Hematopoietic multipotent progenitor cell treated with erythropoietin and hydrocortisone succinate and interleukin-3 and kit ligand, for 15 days (in vitro differentiated cells): ENCODE measurements at places on chromosomes 6 and 20.

DNA sequence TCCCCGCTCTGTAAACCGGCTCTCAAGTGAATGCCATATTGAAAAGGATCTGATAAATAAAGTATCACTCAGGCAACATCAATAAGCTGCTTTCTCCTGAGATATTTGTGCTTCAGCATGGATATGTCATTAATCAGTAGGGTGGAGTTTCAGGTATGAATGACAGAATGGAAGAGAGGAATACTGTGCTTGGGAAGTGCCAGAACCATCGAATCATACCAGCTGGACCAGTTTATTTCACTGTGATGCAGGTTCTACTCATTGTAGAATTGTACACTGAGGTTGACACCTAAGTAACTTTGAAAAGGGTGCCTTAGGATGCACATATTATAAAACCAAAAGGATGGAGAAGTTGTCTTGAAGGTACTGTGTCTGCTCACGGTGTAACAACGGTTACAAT, 17.9 kb upstream of the TBC1D7 start:
- no peak for DNase-seq

- no peak for DNase-seq
Observed at GRCh38 chr6:31489086-31489485, 8.9 kb upstream of the MICB start.

DNA sequence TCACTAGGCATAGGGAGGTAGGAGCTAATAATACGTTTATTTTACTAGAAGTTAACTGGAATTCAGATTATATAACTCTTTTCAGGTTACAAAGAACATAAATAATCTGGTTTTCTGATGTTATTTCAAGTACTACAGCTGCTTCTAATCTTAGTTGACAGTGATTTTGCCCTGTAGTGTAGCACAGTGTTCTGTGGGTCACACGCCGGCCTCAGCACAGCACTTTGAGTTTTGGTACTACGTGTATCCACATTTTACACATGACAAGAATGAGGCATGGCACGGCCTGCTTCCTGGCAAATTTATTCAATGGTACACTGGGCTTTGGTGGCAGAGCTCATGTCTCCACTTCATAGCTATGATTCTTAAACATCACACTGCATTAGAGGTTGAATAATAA, 1.1 kb downstream of the HFE start:
- DNase-seq: no peak

DNA sequence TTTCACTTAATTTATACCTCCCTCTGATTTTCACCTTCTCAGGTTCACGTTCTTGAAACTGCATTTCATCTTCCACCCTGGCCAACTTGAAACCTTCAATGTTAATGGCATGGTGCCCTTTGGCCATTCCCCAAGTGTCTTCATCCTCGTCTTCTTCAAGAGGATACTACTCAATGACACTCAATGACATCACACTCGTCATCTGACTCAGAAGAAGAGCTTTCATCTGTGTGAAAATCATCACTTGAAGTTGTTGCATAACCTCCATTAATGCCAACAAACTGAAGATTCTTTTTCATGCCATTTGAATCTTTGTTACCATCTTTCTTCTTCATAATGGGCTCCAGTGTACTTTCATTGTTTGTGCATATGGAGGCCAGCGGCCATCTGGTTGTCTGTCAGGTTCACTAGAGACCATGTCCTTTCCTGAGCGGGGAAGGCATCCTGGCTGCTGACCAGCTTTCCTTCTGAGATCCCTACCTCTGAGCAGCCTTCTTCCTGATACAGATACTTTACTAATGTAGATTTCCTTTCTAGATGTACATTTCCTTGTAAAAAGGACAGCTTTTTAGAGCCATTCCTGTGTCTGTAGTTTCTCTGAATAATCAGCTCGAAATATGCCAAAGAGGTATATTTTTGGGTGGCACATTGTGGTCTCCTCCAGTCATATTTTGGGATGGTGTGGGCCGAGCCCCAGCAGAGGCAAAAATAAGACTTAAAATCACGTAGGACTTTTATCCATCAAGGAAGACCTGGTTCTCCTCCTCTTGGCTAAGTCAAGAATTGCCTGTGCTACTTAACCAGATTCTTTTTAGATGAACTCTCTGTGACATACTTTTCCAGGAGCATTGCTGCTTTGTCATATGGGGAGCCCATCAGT, 21.3 kb downstream of the TRMT6 start:
- no peak for DNase-seq

DNA sequence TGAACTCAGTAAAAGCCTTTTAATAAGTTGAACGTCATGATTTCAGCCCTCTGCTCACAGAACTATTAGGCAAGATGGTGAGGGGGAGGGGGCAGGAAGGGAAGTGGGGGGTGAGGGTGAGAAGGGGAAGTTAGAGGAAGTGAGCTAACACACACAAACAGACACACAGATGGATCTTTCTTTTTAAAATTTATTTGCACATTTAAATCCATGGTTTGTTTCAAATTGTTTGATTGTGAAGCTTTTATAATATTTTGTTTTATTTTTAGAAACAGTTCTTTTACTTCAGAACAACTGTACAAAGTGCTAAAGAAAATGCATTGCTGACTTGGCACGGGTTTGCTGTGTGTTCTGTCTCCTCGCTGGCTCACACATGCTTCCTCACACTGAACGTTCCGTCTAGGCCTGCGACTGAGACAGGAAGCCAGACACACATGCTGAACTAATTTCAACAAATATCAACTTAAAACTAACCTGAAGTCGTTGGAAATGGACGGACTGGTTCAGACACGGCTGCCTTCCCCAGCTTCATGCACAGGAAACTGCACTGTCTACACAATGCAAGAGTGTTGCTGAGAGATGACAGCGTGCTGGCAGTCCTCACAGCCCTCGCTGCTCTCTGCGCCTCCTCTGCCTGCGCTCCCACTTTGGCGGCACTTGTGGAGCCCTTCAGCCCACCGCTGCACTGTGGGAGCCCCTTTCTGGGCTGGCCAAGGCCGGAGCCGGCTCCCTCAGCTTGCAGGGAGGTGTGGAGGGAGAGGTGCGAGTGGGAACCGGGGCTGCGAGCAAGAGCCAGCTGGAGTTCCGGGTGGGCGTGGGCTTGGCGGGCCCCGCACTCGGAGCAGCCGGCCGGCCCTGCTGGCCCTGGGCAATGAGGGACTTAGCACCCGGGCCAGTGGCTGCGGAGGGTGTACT, 8.1 kb upstream of the ZBP1 start:
- DNase-seq: no peak

- no peak for DNase-seq
Observed at GRCh38 chr6:121851056-121851455, 415.6 kb downstream of the GJA1 start.

DNA sequence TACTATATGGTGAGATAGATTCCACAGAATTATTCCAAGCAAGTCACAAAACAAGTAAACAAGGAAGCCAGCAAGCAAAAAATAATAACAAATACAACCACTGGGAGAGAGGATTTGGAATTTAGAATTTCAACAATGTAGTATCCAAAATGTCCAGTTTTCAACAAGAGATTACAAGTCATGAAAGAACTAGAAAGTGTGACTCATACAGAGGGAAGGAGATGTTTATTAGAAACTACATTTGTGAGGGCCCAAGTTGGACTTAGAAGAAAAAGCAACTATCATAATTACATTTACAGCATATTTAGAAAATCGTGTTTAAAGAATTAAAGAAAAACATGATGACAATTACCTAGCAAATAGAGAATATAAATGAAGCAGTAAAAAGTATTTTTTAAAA, 494.6 kb upstream of the ID4 start:
- DNase-seq: no peak

GRCh38 chr20:17808357-17808756, 108.6 kb downstream of the BANF2 start:
- DNase-seq: no peak

GRCh38 chr6:978937-979685, 286.2 kb upstream of the EXOC2 start:
- no peak for DNase-seq

GRCh38 chr6:3742076-3742425, 9.5 kb downstream of the PXDC1 start:
- no peak for DNase-seq

GRCh38 chr6:5659467-5659866, 347.3 kb downstream of the NRN1 start:
- no peak for DNase-seq

DNA sequence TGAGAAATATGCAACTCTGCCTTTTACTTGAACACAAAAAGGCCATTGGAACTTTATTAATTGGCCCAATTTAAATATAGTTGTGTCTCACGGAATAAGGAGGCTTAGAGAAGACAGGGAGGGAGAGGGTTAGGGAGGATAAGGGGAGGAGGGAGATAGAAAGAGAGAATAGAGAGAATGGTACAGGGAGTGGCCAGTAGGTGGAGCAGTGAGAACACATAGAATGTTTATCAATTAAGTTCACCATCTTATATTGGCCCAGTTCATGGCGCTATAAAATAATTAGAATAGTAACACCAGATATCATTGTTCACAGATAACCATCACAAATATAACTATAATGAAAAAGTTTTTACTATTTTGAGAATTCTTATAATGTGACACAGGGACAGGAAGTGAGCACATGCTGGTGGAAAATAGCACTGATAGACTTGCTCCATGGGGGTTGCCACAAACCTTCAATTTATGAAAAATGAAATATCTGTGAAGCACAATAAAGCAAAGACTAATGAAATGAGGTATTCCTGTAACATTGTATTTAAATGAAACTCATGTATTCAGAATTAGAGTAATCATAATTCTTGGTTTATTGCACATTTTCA, 374.1 kb upstream of the MANEA start:
- no peak for DNase-seq

DNA sequence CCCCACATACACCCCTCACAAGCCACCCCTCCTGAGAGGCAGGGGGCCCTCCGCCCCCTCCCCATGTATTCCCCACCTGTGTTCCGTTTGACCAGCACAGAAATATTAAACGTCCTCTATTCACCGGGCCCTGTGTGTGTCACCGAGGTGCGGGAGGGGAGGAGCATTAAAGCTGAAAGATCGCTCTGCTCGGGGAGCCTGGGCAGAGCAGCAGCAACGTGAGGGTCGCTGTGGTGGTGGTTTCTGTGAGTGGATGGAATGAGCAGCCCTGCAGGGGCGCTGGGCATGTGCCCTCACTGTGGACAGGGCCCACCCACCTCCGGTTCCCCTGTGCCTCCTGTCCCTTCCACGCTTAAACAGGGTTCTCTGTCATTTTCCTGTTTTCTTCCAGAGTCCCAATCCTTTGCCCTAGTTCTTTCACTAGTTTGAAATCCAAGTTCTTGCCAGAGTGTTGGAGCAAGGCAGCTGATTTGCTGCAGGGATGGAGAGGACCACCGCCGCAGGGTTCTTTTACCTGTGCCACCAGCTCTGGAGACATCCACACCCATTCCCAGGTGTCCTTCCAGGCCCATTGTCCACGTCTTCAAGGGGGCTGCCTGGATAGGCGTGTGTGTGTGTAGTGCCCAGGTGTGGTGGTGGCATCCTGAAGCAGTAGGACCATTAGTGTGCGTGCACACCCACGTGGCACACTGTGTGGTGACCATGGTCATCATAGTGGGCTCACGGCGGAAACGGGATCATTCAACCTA, 37.6 kb upstream of the MDFI start:
- DNase-seq: no peak

DNA sequence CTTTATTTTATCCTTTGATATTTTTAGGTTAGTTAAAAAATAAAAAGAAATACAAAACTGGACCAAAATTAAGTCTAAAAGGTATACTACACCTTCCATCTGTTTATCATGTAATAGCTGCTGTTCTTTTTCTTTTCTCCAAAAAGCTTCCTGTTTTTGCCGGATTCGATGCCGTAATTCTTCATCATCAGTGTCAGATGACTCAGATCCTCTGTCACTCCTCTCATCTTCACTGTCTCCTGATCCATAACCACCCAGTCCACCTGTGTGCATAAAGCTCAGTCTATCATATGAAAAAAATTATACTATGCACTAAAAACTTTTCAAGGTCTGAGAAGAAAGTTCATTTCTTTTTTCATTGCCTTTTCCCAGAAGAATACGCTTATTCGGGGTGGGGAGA, 8.5 kb upstream of the COQ3 start:
- DNase-seq: no peak

DNA sequence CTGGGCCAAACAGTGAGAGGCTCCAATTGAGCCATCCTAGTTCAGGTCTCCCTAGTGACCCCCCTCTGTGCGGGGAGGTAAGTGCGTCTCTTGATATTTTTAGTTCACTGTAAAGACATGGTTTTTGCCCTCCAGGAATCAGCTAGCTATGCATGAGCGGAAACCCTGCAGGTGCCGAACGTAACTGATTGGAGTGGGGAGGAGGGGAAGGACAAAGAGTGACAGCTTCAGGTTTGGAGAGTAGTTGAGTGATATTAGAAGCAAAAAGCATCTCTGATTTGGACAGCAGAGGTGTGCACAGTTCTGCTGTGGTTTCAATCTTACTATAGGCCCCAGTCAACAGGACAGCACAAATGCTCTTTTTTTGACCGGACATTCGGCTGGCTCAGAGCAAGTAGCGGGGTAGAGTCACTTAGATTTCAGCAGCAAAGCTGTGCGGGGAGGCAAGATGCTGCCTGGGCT, 31.8 kb downstream of the TBC1D7 start:
- DNase-seq: no peak

GRCh38 chr6:157144859-157145568, 178.3 kb downstream of the TMEM242 start:
- DNase-seq: no peak

- no peak for DNase-seq
Observed at GRCh38 chr20:48531505-48531904, 296.3 kb downstream of the PREX1 start.

DNA sequence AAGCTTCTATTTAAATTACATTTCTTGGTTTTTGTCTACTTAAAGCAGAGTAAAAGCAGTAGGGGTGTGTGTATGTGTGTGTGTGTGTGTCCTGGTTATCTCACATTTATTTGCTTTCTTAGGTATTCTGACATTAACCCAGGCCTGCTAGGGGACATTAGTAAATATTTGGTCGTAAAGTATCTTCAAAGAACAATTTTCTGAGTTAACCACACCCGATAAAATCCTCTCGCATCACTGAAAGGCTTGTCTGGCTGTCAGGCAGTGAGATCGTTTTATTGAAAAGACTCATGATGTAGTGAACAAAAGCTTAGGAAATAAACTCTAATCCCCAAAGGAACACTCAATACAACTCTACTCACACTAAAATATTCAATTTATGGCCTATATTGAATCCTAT, 77.9 kb downstream of the ZNF217 start:
- DNase-seq: no peak

DNA sequence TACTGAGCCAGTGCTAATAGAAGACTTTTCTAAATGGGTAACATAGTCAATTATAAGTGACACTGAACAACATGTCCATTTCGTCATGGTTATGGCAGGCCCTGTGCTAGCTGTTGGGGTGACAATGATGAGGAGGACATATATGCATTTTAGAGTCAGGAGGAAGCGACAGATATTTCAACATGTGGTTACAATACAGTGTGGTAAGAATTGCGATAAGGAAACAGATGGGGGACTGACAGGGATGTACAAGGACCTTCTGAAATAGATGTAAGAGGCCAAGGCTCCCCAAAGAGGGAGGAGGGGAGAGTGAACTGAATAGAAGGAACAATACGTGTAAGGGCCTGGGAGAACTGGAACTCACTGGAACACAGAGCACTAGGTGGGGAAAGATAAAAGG, 11.7 kb downstream of the MMP24 start:
- DNase-seq: no peak

- DNase-seq: no peak
Observed at GRCh38 chr6:80217794-80218193, 111.3 kb downstream of the BCKDHB start.
